Right hindlimb (tissue), 1 donor: ENCODE measurements at places on chromosomes 1 and 21.

DNA sequence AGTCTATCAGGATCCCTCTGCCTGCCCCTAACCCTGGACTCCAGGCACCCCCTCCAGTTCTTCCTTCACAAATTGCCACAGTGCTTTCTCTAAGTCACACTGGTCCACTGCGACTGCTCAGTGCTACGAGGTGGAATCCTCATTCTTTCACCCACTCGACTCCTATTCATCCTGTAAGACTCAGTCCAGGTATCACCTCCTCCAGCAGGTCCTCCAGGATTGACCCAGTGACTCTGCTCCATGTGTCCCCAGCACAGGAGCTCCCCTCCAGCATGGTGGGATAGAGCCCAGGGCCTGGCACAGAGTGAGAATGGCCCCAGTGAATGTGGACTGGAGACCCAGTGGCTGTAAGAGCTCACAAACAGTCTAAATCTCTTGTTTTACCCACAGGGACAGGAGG lies 45.5 kb upstream of the WNT4 start:
- no peak for DNase-seq

GRCh38 chr1:30880678-30881318 lies 27.8 kb downstream of the SDC3 start:
- no peak for DNase-seq

DNA sequence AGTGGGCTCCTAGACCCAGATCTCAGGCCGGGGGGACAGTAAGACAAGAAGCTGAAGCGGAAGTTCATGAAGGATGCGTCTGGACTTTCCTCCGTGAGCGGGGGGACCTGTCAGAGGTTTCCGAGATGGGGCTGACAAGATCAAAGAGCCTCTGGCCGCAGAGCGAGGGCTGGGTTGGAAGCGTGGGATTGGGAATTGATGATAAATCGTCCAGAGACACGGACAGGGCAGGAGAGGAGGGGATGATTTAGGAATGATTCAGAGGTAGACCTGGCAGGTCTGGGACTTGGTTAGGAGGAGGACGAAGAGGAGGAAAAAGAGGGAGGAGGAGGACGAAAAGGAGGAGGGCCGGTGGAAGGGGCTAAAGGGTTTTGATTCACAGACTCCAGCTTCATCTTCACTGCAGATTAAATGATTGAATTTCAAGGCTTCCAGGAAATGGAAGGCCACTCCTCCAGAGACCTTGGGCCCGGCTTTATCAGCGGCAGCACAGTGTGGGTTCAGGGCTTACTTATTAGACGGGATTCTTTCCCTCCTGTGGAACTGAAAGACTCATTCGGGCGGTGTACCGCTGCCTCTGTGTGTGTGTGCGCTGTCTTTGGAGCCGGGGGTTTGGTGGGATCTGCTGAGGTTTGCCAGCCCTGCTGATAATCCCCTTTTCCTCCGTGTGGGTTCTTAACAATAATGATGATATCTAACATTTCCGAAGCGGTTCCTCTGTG lies 85.7 kb upstream of the SLC45A1 start:
- no peak for DNase-seq

DNA sequence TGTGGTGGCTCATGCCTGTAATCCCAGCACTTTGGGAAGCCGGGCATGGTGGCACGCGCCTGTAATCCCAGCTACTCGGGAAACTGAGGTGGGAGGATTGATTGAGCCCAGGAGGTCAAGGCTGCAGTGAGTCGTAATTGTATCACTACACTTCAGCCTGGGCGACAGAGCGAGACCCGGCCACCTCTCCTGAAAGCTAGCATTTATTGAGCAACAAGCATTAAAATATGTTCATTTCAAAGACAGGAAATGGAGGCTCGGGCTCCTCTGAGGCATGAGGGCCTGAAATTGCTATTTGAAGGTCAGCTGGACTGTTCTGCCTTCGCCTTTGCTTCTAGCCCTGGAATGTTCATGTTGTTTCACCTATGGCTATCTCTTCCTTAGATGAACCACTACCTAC lies 34.5 kb downstream of the SPATA21 start:
- DNase-seq = no peak

- peak; percentile 39 for DNase-seq
These were observed 28.1 kb downstream of the RNF187 start for GRCh38 chr1:228515200-228515834.

DNA sequence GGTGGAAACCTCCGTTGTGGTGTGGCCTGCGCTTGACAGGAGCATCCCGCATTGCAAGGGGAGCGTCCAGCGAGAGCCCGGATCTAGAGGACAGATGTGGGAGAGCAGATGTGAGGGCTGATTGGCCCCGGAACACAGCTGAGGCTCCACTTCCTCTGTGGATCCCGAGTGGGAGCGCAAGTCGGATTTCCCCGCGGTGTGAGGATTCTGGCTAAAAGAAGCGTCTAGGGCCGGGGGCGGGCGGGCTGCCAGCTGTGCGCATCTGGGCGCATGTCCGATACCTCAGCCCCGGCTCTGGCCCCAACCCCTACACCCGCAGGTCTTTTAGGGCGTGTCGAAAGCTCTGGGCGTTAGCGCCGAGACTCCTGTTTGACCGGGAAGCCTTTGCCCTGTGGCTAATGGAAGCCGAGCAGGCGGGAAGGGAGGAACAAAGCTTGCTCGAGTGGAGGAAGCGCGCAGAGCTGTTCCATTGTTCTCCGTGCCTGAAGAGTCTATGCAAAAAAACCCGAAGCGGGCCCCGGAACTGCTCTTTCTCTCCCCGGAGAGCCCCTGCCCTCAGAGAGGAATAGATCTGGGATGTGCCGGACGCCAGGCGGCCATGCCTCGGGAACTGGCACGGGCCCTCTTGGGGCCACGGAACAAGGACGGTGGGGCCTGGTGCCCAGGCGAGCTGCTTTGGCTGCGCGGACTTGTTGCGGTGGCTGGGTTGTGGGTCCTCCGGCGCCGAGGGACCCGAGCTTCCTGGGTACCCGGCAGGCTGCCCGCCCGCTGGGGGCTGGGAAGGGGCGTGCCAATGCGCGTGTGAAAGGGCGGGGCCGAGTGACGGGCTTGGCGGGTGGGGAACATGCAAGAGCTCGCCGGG lies 111.1 kb downstream of the NAV1 start:
- peak; percentile 86 for DNase-seq

DNA sequence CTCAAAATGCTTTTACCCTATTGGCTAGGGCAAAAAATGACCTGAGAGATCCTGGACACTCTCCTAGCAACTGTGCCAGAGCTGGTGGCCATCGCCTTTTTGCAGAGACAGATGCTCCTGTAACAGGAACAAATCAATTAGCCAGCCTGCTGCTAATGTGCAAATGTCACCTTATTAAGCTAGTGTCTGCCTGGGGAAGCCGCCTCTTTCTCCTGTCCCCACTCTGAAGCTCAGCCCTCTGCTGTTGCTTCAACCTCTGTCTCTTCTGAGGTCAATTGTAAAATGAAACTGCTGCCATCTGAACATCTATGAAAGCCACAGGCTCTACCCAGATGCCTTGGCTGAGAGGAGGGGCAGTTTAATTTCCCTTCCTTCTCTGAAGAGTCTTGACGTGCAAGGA lies 85.5 kb upstream of the CACNA1E start:
- DNase-seq = no peak
